Spleen (tissue), 13 donors: ENCODE measurements at places on chromosomes 6 and 20. TPM values are rescaled to one million over a fixed set of nuclear protein-coding genes. Genes with fewer than 3 reads are reported as not detected.

- H3K27ac ChIP-seq: no peak overlapping the region
- H3K4me1 ChIP-seq: peaks cover 17% of the 10 kb centered on the region
- no peaks in the 10 kb centered on the region for H3K27me3 ChIP-seq
- H3K36me3 ChIP-seq: no peaks in the 10 kb centered on the region
- H3K4me3 ChIP-seq: no peak overlapping the region
Measured at GRCh38 chr6:132361101-132361500, 40.2 kb downstream of the MOXD1 start.

DNA sequence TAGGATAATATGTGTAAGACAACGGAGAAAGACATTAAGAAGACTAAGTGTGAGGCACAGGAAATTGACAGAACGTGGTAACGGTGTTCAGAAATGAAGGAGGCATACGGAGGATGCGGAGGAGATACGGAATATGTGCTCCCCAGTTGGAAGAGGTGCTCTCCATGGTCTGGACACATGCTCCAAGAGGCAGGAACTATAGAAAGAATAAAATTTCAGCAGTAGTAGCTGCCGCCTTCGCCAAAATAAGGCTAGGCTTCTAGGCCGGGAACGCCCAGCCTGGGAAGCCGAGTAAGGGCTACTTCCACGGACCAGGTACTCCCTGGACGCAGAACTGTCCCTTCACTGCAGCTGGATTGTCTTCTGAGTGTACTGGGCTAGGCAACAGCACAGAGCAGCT, 7.4 kb downstream of the MAFB start:
- DNase-seq: no peak
- H3K4me3 ChIP-seq: no peak overlapping the region
- peaks cover 88% of the 10 kb centered on the region for H3K4me1 ChIP-seq
- peak overlapping the region; percentile 92 for H3K27ac ChIP-seq
- H3K36me3 ChIP-seq: no peaks in the 10 kb centered on the region

Gene POPDC3
- not detected for total RNA-seq

Gene HUS1B
- 4.4 TPM for total RNA-seq

DNA sequence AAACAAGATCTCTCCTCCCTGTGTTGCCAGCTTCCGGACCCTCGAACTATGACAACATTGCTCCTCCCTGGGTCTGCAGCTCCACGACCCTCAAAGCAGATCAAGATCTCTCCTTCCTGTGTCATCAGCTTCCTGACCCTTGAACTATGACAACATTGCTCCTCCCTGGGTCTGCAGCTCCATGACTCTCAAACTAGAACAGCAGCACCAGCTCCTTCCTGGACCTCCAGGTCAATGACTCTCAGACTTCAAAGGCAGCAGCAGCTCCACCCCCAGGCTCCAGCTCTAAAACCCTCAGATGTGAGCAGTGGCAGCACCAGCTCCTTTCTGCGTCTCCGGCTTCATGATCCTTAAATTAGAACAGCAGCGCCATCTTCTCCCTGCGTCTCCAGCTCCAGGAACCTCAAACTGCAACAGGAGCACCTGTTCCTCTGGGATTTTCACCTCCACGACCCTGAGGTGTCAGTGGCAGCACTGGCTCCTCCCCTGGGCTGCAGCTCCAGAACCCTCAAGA, 341.0 kb upstream of the SULF2 start:
- H3K27ac ChIP-seq: no peak overlapping the region
- no peaks in the 10 kb centered on the region for H3K36me3 ChIP-seq
- no peak overlapping the region for H3K4me3 ChIP-seq
- DNase-seq: peak; percentile 47

DNA sequence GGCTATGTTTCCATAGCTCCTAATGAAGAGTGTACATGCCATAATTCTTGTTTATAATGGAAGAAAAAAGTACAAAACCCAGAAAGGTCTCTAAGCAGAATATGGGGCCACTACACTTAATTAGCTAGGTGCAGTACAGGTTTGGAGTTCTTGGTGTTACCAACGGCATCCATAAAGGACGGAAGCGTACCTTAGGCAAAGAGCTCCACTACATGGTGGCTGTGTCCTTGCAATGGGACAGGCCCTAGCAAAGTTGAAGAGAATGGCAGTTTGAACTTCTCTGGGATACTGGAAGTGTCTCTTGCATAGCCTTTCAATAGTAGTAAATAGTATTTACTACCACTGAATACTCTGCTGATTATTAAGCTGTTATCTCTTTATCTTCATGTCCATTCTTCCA, 371.7 kb upstream of the MMS22L start:
- no peak for DNase-seq
- no peak overlapping the region for H3K4me3 ChIP-seq
- no peaks in the 10 kb centered on the region for H3K27me3 ChIP-seq
- H3K36me3 ChIP-seq: no peaks in the 10 kb centered on the region

- H3K4me1 ChIP-seq: no peaks in the 10 kb centered on the region
- H3K36me3 ChIP-seq: peaks cover under 1% of the 10 kb centered on the region
- H3K27ac ChIP-seq: no peak overlapping the region
- H3K4me3 ChIP-seq: no peak overlapping the region
Measured at GRCh38 chr20:37879843-37880242, 23.1 kb upstream of the VSTM2L start.

DNA sequence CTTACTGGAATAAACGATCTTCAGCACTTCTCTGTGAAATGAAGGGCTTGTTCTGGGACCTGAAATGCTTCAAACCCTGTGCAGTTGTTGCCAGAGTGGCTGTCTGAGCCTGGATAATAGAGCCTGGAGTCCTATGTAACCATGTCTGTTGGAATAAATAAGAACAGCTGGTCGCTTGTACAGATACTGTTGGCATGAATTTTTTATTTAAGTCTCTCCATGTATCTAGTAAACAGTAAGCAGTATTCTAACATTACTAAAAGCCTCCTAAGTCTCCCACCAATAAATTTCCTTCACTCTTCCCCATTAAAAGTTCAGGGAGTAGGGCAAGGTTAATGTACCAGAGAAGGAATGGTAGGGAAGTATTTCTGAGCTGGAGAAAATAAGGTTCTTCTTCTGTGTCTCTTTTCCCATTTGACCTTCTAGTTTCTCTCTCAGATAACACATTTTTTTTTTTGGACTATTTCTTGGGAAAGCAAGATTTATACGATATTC, 227.5 kb downstream of the PRL start:
- peaks cover 24% of the 10 kb centered on the region for H3K4me1 ChIP-seq
- DNase-seq: no peak
- peak overlapping the region; percentile 4 for H3K27ac ChIP-seq
- no peaks in the 10 kb centered on the region for H3K27me3 ChIP-seq

Gene ZSCAN16
- total RNA-seq: 10.6 TPM

DNA sequence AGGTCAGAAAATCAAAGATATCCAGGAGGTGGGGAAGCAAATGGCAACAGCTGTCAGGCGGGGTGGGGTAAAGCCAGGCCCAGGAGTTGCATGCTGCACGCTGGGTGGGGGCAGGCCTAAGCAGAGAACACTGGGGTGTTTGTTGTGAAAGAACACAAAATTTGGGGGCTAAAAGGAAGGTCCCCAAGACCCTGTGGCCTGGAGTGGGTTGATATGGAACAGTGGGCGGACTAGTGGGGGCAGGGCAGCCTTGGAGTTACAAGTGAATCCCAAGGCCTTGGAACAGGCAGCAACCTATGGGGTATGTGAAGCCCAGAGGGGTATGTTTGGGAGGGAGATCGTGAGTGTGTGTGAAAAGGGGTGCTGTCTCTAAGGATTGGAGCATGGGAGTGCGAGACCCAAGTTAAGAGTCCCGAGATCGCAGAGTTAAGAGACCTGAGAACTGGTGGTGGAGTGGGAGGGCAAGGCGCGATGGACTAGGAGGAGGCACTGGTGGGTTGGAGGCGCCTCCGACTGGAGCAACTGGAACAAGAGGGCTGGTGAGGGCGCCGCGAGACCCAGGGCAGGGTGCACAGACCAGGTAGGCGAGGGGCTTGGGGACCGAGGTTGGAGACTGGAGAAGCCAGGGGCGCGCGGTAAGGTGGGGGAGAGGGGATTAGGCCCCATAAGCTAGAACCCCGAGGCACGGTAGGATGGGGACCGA, 658 bp downstream of the CUL7 start:
- H3K36me3 ChIP-seq: peaks cover 43% of the 10 kb centered on the region
- H3K4me1 ChIP-seq: peaks cover 45% of the 10 kb centered on the region
- H3K27me3 ChIP-seq: no peaks in the 10 kb centered on the region
- DNase-seq: no peak

DNA sequence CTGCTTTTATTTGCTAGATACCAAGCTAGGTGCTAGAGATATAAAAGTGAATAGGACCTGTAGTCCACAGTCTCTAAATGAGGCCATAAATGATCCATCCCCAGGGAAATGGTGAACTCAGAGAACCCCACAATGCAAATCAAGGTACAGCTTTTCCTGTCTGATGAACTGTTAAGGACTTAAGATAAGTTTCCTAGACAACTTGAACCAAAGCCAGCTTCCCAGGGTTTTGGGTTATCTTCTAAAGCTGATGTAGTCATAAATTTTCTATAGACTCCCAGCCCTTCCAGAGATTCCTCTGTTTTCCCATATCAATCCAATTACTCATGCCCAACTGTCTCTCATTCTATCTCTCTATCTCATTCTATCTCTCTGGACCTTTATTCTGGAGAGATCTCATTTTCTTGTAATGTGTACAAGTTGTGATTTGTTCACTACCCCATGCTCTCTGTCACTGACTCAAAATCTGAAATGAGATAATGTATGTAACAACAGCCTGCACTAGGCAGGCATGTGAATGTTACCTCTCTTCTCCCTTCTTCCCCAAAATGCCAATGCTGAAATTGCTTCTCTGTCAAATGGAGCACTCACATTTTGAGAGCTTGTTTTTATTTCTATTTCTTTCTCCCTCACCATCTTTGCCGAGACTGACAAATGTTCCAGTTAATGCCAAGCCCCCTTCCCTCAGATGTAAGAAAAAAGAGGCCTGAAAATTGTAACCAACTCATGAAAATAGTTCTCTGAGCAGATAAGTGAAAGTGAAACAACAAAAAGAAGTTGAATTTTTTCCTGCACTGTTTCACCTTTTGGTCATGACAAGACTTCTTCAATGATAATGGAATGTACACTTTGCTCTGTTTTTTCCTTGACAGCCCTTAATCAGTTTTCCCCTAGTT, 279.9 kb downstream of the SLC35F1 start:
- no peaks in the 10 kb centered on the region for H3K27me3 ChIP-seq
- H3K4me1 ChIP-seq: no peaks in the 10 kb centered on the region
- no peaks in the 10 kb centered on the region for H3K36me3 ChIP-seq
- H3K4me3 ChIP-seq: no peak overlapping the region
- H3K27ac ChIP-seq: peak overlapping the region; percentile 56
- no peak for DNase-seq

Gene NOTCH4
- 23.6 TPM for total RNA-seq

DNA sequence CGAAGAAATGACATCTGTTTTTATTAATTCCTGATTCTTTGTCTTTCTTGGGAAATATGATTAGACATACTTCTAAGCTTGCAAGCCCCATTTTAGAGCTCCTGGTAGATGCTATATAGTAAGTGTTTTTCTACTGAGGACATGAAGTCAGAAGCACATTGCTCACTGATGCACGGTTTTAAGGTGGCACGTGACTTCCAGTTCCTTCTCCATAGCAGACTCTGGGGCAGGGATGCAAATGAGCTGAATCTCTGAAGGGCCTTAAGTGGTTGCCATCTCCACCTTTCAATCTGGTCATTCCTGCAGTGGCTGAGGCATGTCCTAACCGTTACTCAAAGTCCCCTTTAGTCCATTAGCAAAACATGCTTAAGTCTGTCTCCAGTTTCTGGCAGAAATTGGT, 421.2 kb upstream of the HTR1E start:
- no peaks in the 10 kb centered on the region for H3K27me3 ChIP-seq
- H3K4me3 ChIP-seq: no peak overlapping the region
- H3K36me3 ChIP-seq: no peaks in the 10 kb centered on the region
- DNase-seq: no peak

GRCh38 chr6:149566410-149567193, 427 bp downstream of the GINM1 start:
- peak overlapping the region; percentile 95 for H3K27ac ChIP-seq
- H3K4me3 ChIP-seq: peak overlapping the region; percentile 97
- peaks cover 16% of the 10 kb centered on the region for H3K4me1 ChIP-seq
- H3K36me3 ChIP-seq: no peaks in the 10 kb centered on the region

DNA sequence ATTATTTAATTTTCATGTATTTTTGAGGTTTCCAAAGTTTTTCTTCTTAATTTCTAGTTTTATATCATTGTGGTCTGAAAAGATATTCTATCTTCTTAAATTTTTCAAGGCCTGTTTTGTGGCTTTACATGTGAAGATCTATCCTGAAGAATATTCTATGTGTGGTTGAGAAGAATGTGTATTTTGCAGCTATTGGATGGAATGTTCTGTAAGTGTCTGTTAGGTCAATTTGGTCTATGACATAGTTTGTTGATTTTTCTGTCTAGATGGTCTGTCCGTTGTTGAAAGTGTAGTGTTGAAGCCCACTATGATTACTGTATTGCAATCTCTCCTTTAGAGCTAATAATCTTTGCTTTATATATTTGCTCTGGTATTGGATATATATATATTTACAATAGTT, 125.7 kb downstream of the CRYBG1 start:
- no peak for DNase-seq
- H3K27ac ChIP-seq: no peak overlapping the region
- H3K36me3 ChIP-seq: no peaks in the 10 kb centered on the region
- no peaks in the 10 kb centered on the region for H3K4me1 ChIP-seq
- no peak overlapping the region for H3K4me3 ChIP-seq
- no peaks in the 10 kb centered on the region for H3K27me3 ChIP-seq

Gene CPXM1
- total RNA-seq: 1.0 TPM

GRCh38 chr6:148249679-148250375, 92.8 kb upstream of the SASH1 start:
- no peaks in the 10 kb centered on the region for H3K4me1 ChIP-seq
- no peak overlapping the region for H3K4me3 ChIP-seq
- H3K27me3 ChIP-seq: no peaks in the 10 kb centered on the region
- H3K27ac ChIP-seq: no peak overlapping the region

Gene TFAP2D
- total RNA-seq: not detected

DNA sequence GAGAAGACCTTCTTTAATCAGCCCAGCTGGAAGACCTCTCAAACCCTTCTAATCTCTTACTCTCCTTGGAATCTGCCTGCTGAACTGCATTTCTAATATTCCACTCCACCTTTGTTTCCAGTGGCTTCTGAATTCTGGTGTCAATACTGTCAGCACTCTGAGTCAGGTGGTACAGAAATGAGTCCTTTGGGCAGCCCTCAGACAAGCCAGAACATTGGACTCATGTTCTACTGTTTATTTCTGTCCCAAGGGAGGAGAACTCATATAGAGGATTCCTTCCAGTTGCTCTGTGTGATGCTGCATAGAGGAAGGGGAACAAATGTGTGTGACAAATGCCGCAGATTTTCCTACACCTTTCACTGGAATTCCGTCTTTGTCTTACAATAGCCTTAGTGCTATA, 114.8 kb downstream of the PHF3 start:
- no peak overlapping the region for H3K4me3 ChIP-seq
- H3K4me1 ChIP-seq: no peaks in the 10 kb centered on the region
- H3K36me3 ChIP-seq: no peaks in the 10 kb centered on the region
- no peak for DNase-seq

Gene SLC22A16
- total RNA-seq: not detected

DNA sequence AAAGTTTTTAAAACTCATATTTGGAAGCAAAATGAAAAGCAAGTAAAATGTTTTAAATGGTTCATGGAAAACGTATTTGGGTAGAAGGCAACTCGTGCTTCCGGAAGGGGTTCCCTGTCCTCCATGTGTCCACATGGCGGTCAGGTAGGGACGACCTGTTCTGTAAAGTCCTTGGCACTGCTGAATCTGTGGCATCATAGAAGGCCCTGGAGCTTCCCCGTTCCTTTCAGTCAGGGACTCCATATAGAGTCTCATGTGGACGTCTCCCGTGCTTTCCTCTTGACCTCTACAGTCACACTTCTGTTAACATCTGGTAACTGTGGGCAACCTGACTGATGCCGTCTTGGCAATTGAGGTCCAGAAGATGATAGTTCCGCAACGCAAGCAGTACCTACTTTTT, 11.4 kb downstream of the DYNLT1 start:
- peaks cover 42% of the 10 kb centered on the region for H3K4me1 ChIP-seq
- peaks cover 63% of the 10 kb centered on the region for H3K36me3 ChIP-seq
- H3K27me3 ChIP-seq: no peaks in the 10 kb centered on the region

Gene CCDC170
- 4.0 TPM for total RNA-seq
